ENCODE measurements at places on chromosomes 12 and 14. TPM values are rescaled to one million over a fixed set of nuclear protein-coding genes. Genes with fewer than 3 reads are reported as not detected.

Gene C12orf56
- polyA plus RNA-seq: 2.6 TPM

Gene RNASE3
- not detected for polyA plus RNA-seq

Gene TBX3
- 0.35 TPM for polyA plus RNA-seq

Gene FGF23
- polyA plus RNA-seq: not detected

Gene LRTM2
- polyA plus RNA-seq: not detected

Gene MIP
- polyA plus RNA-seq: not detected

Gene CLEC4A
- not detected for polyA plus RNA-seq

Gene ACSM4
- polyA plus RNA-seq: not detected

Gene KLRC3
- polyA plus RNA-seq: not detected

Gene CABP1
- not detected for polyA plus RNA-seq

Gene LRRIQ1
- not detected for polyA plus RNA-seq

Gene KRT3
- not detected for polyA plus RNA-seq

Gene CALCOCO1
- 13.7 TPM for polyA plus RNA-seq

Gene B3GNT4
- polyA plus RNA-seq: 1.5 TPM

Gene DBX2
- not detected for polyA plus RNA-seq
